CD4-positive, alpha-beta memory T cell (primary cell): ENCODE measurements at places on chromosomes 13 and 19. TPM values are rescaled to one million over a fixed set of nuclear protein-coding genes. Genes with fewer than 3 reads are reported as not detected.
A peak's percentile ranks its signal among the peaks of the same experiment; 100 is the strongest.

IL12RB1 gene
- 39.3 TPM for total RNA-seq

DNA sequence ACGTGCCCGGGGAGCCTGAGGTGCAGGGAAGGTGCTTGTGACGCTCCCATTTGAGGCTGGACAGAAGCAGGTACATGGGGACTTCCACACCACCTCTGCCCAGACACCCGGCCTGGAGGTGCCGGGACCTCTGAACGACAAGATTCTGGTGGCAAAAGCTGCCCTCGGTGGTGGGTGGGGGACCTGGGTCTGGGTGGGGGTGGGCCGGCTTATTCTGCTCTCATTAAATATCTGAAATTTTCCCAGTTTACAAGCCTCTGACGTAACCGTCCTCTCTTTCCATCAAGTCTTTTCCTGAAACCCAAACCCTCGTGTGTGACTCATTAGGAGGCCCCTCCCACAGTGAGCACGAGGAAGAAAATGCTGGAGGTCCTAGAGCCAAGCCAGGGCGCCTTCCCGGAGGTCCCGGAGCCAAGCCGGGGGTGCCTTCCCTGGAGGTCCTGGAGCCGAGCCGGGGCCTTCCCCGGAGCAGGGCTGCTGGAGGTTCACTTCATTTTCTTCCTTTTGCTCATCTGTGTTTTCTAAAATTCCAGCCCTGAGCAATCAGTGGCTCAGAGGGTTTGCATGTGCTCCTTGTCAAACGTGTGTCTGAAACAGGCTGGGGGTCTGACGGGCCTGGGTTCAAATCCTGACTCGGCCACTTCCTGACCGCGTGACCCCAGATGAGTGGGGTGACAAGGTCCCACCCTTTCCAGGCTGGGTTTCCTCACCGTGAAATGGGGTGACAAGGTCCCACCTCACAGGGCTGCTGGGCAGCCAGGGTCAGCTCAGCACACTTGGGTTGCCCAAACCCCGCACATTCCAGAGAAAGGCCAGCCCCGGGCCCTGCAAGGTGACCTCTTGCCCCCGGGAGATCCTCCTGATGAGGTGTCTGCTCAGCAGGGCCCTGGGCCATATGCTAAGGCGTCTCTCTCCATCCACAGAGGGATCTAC is 10.0 kb downstream of the CFD start:
- no peak overlapping the region for H3K4me3 ChIP-seq
- H3K36me3 ChIP-seq = peaks cover 7% of the 10 kb centered on the region
- peaks cover 13% of the 10 kb centered on the region for H3K4me1 ChIP-seq

- H3K36me3 ChIP-seq = no peaks in the 10 kb centered on the region
- DNase-seq = no peak
- no peaks in the 10 kb centered on the region for H3K27me3 ChIP-seq
Observed at GRCh38 chr13:49292742-49293486, 45.2 kb downstream of the CDADC1 start.

KIR2DL4 gene
- not detected for total RNA-seq

GRCh38 chr13:25032160-25032559 is 63.8 kb upstream of the PABPC3 start:
- H3K4me3 ChIP-seq = no peak overlapping the region
- no peaks in the 10 kb centered on the region for H3K36me3 ChIP-seq
- no peak overlapping the region for H3K27ac ChIP-seq
- no peaks in the 10 kb centered on the region for H3K27me3 ChIP-seq

GRCh38 chr19:54345938-54346386 is 7.0 kb upstream of the LILRA4 start:
- no peak overlapping the region for H3K27ac ChIP-seq
- no peak for DNase-seq
- H3K4me3 ChIP-seq = no peak overlapping the region
- no peaks in the 10 kb centered on the region for H3K27me3 ChIP-seq
- H3K36me3 ChIP-seq = no peaks in the 10 kb centered on the region

ELOF1 gene
- 46.0 TPM for total RNA-seq

GRCh38 chr19:46926170-46927071 is 65.6 kb downstream of the ARHGAP35 start:
- DNase-seq = no peak
- no peak overlapping the region for H3K4me3 ChIP-seq
- H3K36me3 ChIP-seq = peaks cover 13% of the 10 kb centered on the region
- H3K27me3 ChIP-seq = no peaks in the 10 kb centered on the region
- no peak overlapping the region for H3K27ac ChIP-seq

- H3K4me3 ChIP-seq = no peak overlapping the region
- no peaks in the 10 kb centered on the region for H3K27me3 ChIP-seq
- H3K4me1 ChIP-seq = no peaks in the 10 kb centered on the region
- no peak for DNase-seq
- no peak overlapping the region for H3K27ac ChIP-seq
- no peaks in the 10 kb centered on the region for H3K36me3 ChIP-seq
Observed at GRCh38 chr13:19159761-19160420, 21.7 kb downstream of the TUBA3C start.

RCBTB1 gene
- total RNA-seq = 21.3 TPM

- no peak for DNase-seq
- H3K27me3 ChIP-seq = no peaks in the 10 kb centered on the region
- H3K27ac ChIP-seq = no peak overlapping the region
- no peaks in the 10 kb centered on the region for H3K36me3 ChIP-seq
Observed at GRCh38 chr19:6861683-6862286, 25.6 kb upstream of the ADGRE1 start.

STOML3 gene
- not detected for total RNA-seq

DNA sequence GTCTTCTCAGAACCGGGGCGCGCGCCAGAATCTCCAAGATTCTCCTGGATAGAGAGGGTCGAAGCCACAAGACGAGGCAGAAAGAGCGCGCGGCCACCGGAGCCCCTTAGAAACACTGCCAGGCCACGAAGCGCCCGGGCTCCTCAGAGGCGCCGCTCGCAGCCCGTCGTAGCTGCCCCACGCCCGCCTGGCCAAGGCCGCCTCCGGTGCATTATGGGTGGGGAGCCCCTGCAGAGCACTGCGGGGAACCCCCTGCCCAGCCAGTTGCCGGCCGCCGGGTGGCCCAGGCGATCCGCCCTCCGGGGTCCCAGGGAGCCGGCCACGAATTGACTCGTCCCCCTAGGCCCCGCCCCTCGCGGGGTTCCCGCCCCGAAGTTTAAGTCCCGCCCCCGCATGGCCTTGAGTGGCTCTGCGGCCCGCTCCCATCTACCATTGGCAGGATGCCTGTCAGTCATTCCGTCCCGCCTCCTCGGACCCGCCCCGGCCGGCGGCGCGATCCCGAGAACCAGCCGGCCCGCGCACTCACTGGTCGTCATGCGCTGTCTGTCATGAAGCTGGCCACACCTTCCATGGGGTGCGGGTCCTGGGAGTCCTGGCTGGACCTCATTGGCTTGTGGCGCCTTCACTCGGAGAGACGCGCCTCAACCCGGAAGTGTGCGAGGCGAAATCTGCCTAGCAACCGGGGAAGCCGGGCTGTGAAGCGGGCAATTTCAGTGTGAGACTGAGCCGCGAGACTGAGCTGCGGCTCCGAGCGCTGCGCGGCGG is 20.2 kb upstream of the GATAD2A start:
- DNase-seq = peak; percentile 99
- peak overlapping the region; percentile 57 for H3K4me3 ChIP-seq
- H3K27ac ChIP-seq = peak overlapping the region; percentile 85
- no peaks in the 10 kb centered on the region for H3K36me3 ChIP-seq
- no peaks in the 10 kb centered on the region for H3K27me3 ChIP-seq
- peaks cover 48% of the 10 kb centered on the region for H3K4me1 ChIP-seq
